ENCODE measurements at places on chromosomes 11 and 22.

DNA sequence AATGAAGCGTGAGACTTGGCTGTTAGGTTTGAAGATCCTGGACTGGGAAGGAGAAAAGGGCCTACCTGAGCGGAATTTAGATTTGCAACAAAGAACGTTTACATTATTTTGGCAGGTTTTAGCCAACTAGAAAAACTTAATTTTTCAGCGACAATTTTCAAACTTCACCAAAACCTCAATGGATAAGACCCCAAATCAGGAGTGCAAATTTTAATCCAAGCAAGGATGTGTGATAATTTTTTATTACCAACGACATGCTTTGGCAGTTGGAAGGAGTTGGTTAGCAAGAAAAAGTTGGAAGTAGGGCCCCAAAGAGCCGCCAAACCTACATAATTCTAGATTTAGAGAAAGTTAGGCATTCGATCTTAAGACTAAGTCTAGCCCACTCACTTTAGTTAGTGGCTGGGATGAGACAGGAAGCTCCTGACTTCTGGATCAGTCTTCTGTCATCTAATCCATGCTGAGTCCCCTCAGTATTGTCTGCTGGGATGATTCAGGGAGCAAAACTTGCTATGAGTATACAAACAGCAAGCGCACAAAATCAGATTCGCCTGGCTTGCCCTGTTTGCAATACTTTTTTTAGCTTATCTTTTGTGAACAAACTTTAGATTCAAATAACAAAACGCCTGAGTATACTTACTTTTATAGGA lies 787 bp upstream of the RDX start:
- no peak for DNase-seq

- DNase-seq, result no peak
These were observed 68.5 kb upstream of the SLC35C1 start for GRCh38 chr11:45736424-45736823.

- no peak for DNase-seq
These were observed 108.4 kb downstream of the MED15 start for GRCh38 chr22:20615533-20616450.

GRCh38 chr11:30488304-30488998 lies 97.7 kb downstream of the MPPED2 start:
- DNase-seq, result no peak

GRCh38 chr11:122271137-122271536 lies 155.1 kb upstream of the BLID start:
- no peak for DNase-seq

DNA sequence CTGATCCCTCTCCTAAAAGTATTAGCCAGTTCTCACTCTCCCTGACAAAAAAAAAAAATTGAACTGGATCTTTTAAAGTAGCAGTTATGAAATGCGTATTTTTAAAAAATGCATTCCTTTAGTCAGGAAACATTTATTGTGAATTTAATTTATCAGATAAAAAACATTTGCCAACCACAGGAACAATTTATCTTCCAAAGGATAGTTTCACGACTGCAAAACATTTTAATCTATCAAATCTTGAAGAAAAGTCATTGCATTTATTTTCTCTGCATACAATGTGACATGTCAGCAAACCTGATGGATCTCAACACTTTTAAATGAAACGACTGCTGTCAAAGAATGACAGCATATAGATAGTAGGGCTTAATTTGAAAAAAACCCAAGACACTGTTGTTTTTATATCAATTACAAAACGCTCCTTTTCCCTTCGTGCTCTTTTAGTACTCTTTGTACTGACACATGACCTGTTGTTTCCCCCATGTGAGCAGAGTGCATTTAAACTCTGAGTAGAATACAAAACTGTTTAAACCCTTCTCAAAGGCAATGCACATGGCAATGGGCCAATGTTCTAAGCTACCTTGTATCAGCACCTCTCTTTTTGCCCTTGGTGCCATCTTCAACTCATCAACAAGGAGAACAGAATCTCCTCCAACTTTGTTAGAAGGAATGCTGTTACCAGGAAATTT lies 107.0 kb downstream of the ATG16L2 start:
- no peak for DNase-seq

DNA sequence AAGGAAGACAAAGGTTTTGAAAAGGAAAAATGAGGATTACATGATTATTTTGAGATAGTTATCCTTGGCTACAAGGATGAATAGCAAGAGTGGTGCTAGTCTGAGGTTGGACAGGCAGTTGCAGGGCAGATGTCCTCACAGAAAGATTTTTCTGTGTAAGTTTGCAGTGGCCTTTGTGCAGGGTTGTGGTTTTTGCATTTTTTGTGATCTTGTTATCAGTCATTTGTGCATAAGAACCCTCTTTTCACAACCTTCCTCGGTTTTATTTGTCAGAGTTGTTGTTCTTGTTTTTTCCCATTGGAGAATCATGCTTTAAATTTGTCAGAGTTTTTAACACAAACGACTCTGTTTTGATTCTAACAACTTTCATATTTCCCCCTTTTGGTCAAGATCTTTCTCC lies 1.4 kb downstream of the CCDC134 start:
- no peak for DNase-seq

- no peak for DNase-seq
These were observed 130.2 kb downstream of the NCAM1 start for GRCh38 chr11:113091481-113091780.

DNA sequence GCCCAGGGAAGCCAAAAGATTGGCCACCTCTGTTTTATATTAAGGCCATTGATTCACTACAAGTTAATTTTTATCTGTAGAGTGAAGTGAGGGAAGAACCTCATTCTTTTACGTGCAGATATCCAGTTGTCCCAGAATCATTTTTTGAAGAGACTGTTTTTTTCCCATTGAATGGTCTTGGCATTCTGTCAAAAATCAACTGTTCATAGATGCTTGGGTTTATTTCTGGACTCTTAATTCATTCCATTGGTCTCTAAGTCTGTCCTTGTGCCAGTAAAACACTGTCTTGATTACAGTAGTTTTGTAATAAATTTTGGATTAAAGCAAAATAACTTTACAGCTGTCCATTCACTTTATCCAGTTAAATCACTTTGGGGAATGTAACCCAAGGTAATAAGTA lies 26.8 kb downstream of the WBP2NL start:
- DNase-seq, result no peak

GRCh38 chr11:68528630-68529029 lies 68.1 kb downstream of the PPP6R3 start:
- no peak for DNase-seq

- no peak for DNase-seq
These were observed 7.6 kb upstream of the CCKBR start for GRCh38 chr11:6251990-6252473.

DNA sequence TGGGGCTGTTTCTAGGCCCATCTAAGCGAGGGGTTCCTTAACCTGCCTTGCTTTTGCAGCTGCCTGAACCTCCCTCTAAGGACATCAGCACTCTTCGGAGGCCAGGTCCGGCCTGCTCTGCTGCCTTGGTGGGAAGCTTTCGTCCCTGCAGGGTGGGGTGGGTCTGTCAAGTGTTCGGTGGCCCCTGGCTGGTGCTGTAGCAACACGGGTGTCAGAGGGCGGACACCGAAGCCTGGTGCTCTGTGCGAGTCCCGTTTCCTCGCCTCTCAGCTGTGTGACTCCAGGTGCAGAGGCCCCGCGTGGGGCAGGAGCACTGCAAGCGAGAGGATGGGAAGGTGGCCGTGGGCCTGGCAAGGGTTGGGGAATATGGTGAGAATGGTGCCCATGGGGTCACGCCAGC lies 64.6 kb downstream of the CDKN1C start:
- no peak for DNase-seq

- peak; percentile 33 for DNase-seq
These were observed 1.2 kb downstream of the DDX17 start for GRCh38 chr22:38504731-38505540.

GRCh38 chr11:115471367-115471766 lies 32.8 kb downstream of the CADM1 start:
- no peak for DNase-seq

GRCh38 chr11:5689551-5689983 lies at the start of gene TRIM22:
Gene TRIM22 (plus strand): TSS chr11:5689790. CDS start chr11:5696233, 6,443 bp downstream.
- no peak for DNase-seq

DNA sequence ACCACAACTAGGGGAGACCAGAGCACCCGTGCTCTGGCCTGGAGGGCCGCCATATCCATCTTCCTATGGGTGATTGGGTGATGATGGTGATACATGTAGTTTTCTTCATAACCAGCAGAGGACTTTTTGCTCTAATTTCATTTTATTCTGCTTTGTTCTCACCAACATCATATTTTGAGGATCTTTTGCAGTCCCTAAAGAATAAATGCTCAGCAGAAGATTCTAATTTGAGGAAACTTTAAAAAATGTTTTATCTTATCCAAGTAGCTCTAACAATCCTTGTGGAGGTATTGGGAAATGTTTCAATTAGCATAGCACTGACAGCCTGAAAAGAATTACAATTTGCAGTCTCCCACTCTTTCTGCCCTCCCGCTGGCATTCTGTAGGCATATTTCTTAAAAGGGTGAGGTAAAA lies 544.0 kb downstream of the NTM start:
- no peak for DNase-seq

DNA sequence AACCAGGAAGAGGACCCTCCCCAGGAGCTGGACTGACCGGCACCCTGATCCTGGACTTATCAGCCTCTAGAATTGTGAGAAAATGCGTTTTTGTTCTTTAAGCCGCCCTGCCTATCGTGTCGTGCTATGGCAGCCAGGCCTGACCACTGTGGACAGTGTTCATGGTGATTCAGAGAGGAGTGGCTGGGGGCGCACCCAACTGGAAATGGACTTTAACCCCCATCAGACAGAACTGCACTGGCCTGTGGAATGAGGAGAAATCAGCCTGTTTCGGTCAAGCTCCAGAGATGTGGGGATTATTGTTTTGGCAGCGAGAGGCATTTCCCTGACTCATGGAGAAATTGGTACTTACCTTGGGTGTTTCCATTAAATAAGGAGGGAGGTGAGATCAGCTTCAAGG lies 1437.8 kb downstream of the BRD1 start:
- DNase-seq, result no peak

- DNase-seq, result peak; percentile 45
These were observed 55.8 kb upstream of the RRAS2 start for GRCh38 chr11:14414470-14415461.

DNA sequence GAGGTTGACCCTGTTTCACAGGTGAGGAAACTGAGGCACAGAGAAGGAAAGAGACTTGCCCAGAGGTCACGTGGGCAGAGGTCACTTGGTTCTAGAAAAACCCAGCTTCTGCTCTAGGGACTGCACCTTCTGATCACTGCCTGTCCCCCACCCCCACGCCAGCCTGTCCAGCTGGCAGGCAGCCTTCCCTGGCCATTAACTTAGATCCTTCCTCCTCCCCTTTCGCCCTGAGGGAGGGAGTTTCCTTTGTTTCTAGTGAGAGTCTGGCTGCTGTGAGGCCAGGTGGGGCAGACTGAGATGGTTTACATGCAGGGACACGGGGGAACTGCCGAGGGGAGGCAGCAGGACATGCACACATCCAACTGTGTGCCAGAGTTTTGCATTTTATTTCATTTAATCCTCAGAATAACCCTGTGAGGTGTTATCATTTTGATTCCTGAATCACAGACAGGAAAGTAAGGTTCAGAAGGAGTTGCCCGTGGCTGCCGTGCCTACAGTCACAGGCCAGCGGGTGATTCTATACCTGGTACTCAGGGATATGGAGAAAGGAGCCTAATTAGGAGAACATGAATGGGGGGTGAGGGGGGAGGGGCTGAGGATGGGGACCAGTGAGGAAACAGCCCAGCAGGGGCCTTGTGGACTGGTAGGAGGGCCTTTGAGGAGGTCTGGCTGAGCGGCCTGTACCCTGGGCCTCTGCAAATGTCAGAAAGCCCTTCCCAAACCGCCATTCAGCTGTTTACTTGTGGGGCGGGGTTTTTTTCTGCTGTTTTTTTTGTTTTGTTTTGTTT lies 3.4 kb downstream of the FAM83F start:
- DNase-seq, result no peak

- DNase-seq, result no peak
These were observed 356.3 kb upstream of the ISX start for GRCh38 chr22:34709641-34710040.

- DNase-seq, result no peak
These were observed 429.7 kb downstream of the ETS1 start for GRCh38 chr11:128157423-128158298.

DNA sequence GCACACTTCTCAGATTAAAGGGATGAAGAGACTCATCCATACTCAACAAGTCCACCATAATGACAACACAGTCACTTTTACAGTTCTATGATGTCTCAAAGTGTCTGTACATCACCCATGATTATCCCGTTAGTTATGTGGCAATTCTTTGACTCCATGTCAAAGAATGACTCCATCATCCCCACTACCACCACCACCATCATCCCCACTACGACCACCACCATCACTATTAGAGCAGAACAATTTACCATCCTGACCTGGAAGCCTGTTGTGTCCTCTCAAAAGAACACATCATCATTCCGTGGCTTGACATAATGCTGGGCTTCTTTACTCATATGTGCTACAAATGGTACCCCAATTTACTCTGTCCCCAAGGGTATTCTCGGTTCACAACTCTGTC lies 13.7 kb downstream of the PRR5L start:
- DNase-seq, result no peak

- DNase-seq, result peak; percentile 30
These were observed 21.7 kb downstream of the TMPRSS13 start for GRCh38 chr11:117907276-117908108.

GRCh38 chr11:35623621-35624168 lies 5.4 kb downstream of the FJX1 start:
- DNase-seq, result no peak

GRCh38 chr11:33674035-33674814 lies 26.4 kb downstream of the C11orf91 start:
- no peak for DNase-seq

GRCh38 chr22:33654173-33654895 lies 265.9 kb downstream of the LARGE1 start:
- no peak for DNase-seq

DNA sequence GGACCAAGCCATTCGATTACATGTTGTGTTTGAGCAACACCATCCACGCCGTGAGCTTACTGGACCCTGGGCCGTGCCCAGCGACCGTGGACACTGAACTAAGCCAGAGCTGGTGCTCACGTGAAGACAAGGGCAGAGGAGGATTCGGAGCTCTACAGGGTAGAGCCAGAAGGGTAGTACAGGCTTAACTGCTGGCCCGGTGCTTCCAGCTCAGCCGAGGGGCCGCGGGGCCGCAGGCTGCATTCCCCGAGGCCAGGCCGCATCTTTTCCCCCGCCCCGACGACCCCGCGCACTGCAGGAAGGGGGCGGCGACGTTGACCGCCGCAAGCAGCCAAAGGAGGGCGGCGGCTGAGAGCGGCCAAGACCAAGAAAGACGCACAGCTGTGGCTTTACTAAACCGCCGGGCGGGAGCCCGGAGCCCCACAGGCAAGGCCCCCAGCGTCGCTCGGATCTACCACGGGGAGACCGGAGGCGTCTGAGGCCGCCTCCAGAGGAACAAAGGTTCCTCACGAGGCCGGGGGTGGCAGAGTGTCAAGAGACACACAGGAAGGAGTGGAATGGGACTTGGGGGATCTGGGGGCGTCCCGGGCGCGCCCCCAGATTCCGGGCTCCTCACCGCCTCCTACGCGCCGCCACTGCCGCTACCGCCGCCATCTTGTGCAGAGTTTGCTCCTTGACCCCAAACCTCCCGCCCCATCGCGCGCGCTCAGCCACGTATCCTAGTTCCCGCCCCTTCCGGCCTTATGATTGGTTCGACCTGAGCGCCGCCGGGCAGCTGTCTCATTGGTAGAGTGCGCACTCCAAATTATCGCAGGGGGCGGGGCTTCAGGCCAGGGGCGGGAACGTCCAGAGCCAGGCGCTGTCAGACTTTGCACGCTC lies at the start of gene GANAB:
GANAB (minus strand) TSS at position 668 of the 879 bp plus-strand sequence; CDS start at position 654, 14 bp downstream.
- peak; percentile 99 for DNase-seq

GRCh38 chr11:29008481-29008880 lies 900.3 kb downstream of the METTL15 start:
- DNase-seq, result no peak

GRCh38 chr11:129281471-129282415 lies 89.6 kb upstream of the ARHGAP32 start:
- no peak for DNase-seq
